ENCODE measurements at places on chromosomes 12 and 14.

GRCh38 chr12:89267404-89267803 lies 84.9 kb downstream of the DUSP6 start:
- no peak for DNase-seq

- DNase-seq: peak; percentile 71
Measured at GRCh38 chr14:98138666-98139065, 1133.3 kb downstream of the BCL11B start.

GRCh38 chr14:34425095-34425851 lies 36.8 kb downstream of the SPTSSA start:
- DNase-seq: no peak

GRCh38 chr12:124956571-124956970 lies 32.4 kb downstream of the DHX37 start:
- no peak for DNase-seq

DNA sequence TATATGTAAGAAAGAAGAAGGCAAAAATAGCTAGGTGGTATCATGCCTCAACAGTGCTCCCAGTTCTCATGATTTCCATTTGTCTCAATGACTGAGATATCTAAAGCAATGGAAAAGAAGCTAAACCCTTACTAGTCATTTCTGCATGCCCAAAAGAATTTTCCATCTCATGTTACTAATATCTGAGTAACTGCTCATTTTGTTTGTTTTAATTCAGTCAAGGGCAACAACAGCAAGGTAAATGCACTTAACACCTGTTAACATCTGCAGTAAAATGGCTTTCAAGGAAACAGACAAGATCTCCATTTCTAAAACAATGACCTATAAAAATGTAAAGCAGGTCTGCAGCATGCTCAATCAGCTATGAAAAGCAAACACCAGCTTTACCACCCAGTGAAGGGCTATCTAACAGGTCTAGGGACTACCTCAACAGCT lies 19.4 kb upstream of the SELPLG start:
- DNase-seq: no peak

DNA sequence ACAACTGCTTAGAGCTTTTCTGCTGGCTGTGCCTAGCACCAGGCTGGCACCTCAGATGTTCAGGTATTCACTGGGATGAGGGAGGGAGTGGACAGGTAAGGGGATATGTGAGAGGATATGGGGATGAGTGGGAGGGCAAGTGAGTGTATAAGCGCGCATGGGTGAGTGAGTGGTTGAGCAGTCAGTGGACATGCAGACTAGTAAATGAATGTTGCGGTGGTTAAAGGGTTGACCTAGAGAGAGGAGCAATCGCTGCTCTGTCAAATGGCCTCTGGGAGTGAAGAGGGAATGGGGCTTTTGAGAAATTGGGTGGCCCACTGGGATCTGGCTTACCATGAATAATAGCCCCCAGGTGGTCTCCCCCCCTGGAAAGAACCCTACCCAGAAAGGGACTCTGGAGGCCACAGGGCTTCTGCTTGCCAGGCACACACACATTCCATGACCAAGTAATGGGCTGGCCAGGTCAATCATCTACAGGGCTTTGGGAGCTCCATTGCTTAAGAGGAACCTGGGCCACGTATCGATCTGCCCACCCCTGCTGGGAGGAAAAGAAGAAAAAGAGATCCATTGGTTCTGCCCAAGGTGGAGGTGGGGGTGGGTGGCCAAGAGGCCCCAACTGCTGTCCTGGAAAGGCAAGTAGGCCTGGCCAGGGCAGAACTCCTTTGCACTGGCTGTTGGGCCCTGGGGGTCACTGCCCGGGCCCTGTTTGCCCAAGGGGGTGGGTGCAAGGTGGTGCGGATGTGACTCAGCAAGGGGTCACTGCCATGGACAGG lies 30.8 kb upstream of the ZFP36L1 start:
- DNase-seq: no peak

- no peak for DNase-seq
Measured at GRCh38 chr14:94304243-94304642, 11.2 kb upstream of the SERPINA10 start.

DNA sequence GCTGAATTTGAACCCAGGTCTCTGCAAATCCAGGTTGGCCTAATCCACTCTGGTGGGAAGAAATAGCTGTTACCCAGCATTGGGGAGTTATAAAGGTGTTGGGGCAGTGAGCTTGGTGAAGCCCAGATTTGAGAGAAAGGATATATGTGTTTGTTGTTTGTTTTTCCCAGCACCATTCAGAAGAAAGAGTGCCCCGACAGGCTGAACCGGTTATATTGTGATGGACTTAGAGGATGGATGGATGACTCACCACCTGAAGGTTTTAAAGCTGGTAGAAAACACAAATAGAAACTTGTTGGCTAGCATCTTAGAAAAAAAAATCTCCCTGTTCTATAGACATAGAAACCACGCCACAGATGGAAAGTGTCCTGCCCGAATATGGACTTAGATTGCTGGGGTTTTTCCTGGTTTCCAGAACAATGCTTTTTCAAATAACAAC lies 404.6 kb downstream of the MED13L start:
- DNase-seq: no peak

- DNase-seq: no peak
Measured at GRCh38 chr14:23093526-23093925, 1.4 kb downstream of the ACIN1 start.

GRCh38 chr12:31589598-31589903 lies 1.4 kb downstream of the DENND5B start:
- no peak for DNase-seq

DNA sequence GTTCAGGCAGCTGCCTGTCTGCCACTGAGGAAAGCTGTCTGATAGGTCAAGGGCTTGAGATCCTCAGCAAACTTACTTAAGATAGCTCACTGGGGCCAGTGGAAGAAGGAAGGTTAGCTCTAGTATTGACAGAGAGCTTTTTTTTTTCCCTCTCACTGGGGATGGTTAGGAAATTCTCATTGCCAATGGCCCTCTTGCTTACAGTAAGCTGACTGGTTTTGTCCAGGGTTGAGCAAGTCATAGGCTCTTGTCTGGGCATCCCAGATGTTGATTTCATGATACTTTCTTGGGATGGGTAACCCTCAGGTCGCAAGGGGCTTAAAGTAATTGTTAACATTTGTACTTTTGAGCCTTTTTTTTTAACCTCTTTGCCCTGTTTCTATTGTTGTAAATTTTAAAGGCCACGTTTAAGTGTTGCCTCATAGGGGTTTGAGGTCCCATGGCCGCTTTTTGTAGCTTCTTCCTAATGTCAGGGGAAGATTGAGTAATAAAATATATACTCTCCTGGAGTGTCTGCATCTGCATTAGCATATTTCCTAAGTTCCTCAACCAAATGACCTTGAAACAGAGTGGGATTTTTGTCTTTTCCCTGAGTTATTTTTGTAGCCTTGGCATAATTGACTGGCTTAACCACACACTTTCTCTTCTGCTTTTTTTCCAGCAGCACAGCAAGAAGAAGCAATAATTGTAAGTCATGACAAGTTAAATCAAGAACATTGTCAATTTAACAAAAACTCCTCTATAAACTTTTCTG lies 716.0 kb downstream of the LRFN5 start:
- DNase-seq: no peak

DNA sequence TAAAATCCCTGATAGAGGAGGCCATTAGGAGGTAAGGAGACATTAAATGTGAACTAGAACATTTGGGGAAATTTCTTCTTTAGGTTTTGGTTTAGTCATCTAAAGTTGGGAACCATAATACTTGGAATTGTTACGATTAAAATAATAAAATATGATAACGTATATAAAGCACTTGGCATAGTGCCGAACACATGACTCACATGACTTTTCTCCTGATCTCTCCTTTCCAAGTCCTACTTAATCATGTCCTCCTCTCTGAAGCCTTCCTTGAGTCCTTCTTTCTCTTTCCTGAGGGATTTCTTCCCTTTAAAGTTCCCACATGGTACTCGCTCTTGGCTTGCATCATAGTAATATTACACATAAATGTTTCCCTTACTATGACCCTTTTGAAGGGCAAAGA lies 20.0 kb downstream of the BEST3 start:
- no peak for DNase-seq

DNA sequence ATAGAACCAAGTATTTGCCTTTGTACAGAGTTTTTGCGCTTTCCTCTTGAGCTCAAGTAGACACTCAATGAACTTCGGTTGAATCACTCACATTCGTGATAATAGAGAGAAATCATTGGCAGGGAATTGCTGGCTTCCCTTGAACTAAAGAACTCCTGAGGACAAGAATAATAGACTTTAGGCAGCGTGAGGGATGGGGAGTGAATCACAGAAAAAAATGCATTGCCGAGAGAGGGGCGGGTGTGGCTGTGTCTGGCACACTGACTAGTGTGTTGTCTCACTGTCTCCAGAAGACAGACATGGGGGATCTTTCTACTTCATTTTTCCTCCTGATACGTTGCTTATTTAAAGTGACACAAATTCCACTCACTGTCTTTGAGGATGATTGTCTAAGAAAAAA lies 805.2 kb downstream of the BCL11B start:
- DNase-seq: no peak

DNA sequence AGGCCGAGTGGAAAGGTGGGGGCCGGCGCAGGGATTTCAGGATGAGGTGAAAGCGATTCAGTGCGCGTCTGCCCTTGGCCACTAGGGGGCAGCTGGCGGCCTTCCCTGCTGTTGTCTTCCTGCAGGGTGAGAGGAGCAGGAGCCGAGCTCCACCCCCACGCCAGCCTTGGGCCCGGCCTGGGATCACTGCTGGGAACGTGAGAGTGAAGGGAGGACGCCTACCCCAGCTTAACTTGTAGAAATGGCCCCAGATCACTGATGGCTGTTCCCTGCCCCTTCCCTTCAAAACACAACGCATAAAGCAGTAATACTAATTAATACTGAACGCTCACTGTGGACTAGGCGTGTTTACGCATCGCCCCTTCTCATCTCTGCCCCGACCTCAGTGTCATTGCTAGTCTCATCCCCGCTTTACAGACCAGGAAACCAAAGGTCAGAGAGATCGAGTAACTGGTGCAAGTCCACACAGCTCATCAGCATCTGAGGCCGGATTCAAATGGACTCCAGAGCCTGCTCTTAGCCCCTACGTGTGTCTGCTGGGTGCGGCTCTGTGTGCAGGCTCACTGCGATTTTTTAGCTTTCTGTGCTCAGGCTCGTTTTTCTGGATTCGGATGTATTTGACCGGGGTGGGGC lies 24.3 kb downstream of the MVK start:
- peak; percentile 68 for DNase-seq

GRCh38 chr12:107655281-107656065 lies 30.1 kb upstream of the PWP1 start:
- no peak for DNase-seq

GRCh38 chr12:26172539-26172938 lies 22.8 kb upstream of the SSPN start:
- no peak for DNase-seq

DNA sequence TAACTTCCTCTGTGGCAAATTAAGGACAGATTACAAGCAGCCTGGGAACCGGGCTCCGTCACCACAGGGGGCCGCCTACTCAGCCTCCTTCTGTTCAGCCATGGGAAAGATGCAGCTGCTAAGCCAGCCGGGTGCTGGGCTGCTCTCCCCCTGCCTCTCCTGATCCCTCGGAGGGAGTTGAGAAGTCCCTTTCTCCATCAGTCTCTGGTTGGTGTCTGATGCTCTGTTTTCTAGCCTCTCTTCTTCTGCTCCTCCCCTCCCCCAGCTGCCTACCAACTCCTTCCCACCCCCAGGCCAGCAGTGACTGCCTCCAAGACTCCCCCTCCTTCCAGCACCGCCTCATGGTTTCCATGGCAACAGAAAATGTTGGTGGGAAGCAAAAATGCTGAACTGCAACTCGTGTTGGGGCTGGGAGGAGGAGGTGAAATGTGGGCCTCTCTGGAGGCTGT lies 486.7 kb downstream of the APAF1 start:
- DNase-seq: no peak

DNA sequence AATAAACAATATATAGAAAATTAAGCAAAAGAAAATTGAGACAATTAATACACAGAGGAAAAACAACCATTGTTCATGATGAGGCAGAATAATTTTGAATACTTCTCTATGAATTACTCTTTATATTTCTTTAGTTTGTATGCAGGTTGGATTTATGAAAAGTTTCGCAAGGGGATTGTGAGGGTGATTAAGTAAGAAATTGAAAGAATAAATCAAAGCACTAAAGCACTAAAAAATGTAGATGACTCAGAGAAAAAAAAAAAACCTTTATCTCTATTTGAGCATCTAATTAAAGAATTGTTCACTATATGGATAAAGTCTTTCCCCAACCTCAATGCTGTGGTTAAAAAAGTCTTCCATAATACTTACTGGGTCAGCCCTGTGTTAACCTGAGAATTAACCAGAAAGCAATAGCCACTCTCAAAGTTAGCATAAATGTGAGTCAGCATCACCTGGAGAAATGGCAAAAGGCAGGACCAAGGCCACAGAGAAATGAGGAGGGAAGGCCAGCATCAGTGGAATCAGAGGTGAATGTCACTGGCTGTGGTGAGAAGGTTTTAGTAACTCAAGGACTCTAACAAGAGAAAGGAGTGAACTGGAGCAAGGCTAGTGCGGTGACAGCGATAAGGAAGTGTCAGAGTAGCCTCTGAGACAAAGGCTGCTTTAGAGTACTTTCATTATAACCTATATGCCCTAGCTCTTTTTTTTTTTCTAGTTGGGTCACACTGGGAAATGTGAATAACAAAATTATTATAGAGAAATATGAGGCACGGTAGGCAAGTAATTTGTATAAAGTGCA lies 310.4 kb downstream of the KCNC2 start:
- DNase-seq: no peak

GRCh38 chr12:114431902-114432301 lies 26.0 kb upstream of the TBX5 start:
- DNase-seq: no peak

DNA sequence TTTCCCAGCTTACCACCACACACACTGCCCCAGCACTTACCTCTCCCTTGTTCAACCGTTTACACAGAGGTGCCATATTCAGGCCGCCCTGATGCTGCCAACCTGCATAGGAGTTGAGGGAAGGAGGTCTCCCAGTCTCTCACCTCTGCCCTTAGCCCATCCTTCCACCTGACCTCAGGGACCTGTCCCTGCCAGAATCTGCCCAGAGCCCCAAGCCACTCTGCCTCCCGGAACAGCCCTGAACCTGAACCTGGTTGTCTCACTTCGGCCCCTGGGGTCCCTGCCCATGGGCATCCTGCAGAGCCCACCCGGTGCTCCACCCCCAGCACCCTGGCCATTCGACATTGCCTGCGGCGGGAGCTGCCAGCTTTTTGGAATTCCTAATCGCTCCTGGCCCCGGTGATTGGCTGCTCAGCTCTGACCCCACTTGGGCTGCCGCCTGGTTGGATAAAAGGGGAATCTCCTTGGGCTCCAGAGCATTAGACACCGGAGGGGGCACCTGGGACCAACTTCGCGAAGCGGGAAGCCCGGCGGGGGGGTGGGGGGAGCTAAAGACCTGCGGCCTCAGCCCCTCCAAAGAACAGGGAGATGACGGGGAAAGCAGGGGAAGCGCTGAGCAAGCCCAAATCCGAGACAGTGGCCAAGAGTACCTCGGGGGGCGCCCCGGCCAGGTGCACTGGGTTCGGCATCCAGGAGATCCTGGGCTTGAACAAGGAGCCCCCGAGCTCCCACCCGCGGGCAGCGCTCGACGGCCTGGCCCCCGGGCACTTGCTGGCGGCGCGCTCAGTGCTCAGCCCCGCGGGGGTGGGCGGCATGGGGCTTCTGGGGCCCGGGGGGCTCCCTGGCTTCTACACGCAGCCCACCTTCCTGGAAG lies at the start of gene VSX2:
VSX2 (plus strand) TSS at position 476 of the 874 bp plus-strand sequence; CDS start at position 589, 113 bp downstream.
- DNase-seq: no peak

Measured in activated T-cell treated with anti-CD3 and anti-CD28 coated beads, Interleukin-2, amount 50 U/mL, for 1 hour (primary cell).